CD4-positive, CD25-positive, alpha-beta regulatory T cell (primary cell): ENCODE measurements at places on chromosomes 5 and 9.

DNA sequence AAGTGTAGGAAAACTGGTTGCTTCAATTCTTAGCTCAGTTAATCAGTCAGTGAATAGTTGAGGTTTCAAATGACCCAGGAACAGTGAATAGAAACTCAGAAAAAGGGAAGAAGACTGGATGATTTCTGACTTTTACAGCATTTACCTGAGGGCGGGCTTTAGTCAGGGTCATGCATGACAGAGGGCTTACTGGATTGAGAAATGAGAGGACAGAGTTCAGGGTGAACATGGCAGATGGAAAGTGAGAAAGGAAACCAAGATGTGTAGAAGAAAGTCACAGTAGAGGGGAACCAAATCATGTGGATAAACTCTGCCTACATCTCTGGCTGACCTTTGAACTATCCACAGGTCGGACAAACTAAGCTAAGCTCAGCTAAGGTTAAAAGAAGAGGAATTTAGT, 596.0 kb downstream of the SEMA5A start:
- no peak for DNase-seq
- no peaks in the 10 kb centered on the region for H3K4me1 ChIP-seq
- H3K27me3 ChIP-seq = no peaks in the 10 kb centered on the region
- H3K36me3 ChIP-seq = no peaks in the 10 kb centered on the region
- no peak overlapping the region for H3K4me3 ChIP-seq
- H3K27ac ChIP-seq = no peak overlapping the region

GRCh38 chr5:73027816-73028215, 72.0 kb downstream of the FCHO2 start:
- H3K27me3 ChIP-seq = no peaks in the 10 kb centered on the region
- H3K4me3 ChIP-seq = no peak overlapping the region
- H3K36me3 ChIP-seq = no peaks in the 10 kb centered on the region

DNA sequence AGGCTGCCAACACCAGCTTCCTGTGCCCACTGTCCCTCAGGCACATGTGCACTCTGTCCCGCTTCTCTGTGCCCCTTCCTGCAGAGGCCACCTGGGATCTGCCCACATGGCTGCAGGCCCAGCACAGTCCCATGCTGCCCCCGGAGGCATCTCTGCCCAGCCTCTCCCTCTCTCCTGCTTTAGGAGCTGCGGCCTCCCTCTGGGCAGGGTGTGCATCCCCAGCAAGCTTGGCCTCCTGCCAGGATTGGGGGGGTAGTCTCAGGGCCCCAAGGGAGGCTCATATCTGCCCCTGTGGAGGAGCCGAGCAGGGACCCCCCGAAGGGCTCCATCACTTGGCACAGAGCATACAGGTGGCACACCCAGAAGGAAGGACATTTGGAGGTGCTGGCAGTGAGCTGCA, 24.8 kb downstream of the FLT4 start:
- H3K4me3 ChIP-seq = no peak overlapping the region
- no peaks in the 10 kb centered on the region for H3K27me3 ChIP-seq
- H3K36me3 ChIP-seq = no peaks in the 10 kb centered on the region
- DNase-seq = no peak
- no peak overlapping the region for H3K27ac ChIP-seq

- H3K4me3 ChIP-seq = no peak overlapping the region
- H3K4me1 ChIP-seq = no peaks in the 10 kb centered on the region
- no peaks in the 10 kb centered on the region for H3K27me3 ChIP-seq
These were observed 123.6 kb downstream of the PALM2AKAP2 start for GRCh38 chr9:109903515-109904138.

DNA sequence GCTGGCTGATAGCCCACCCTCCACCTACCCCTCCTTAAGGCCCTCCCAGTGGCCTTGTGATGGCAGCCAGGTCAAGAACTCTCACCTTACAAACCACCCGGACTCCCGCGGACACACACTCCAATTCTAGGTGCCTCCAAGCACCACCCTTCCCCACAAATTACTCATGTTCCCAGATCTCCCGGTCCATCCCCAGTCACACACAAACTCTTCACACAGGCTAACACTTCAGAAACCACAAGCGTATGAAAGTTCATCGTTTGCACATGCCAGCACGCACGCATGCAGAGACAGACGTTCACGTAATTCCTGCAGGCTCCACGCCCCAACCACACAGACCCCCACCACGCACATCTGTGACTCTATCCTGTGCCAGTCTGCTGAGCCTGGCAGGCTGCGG, 18.0 kb downstream of the NR5A1 start:
- H3K4me1 ChIP-seq = no peaks in the 10 kb centered on the region
- no peak overlapping the region for H3K4me3 ChIP-seq
- no peaks in the 10 kb centered on the region for H3K27me3 ChIP-seq
- no peaks in the 10 kb centered on the region for H3K36me3 ChIP-seq
- DNase-seq = no peak
- no peak overlapping the region for H3K27ac ChIP-seq
